Mammary microvascular endothelial cell (primary cell): ENCODE measurements at places on chromosomes 11 and 22. TPM values are rescaled to one million over a fixed set of nuclear protein-coding genes. Genes with fewer than 3 reads are reported as not detected.

The KRTAP5-7 gene
- not detected in 2 replicates for total RNA-seq

The POU2AF2 gene
- total RNA-seq: not detected in 2 replicates

The GSTT2B gene
- 9.9 and 11.7 TPM in 2 replicates for total RNA-seq

The NRXN2 gene
- not detected in 2 replicates for total RNA-seq

The NDUFA6 gene
- total RNA-seq: 75.2 and 91.4 TPM in 2 replicates

The LINC01488 gene
- total RNA-seq: not detected in 2 replicates

The ASCC2 gene
- 31.2 and 33.4 TPM in 2 replicates for total RNA-seq

The OR52A1 gene
- not detected in 2 replicates for total RNA-seq

The SCO2 gene
- total RNA-seq: 3.7 and 13.6 TPM in 2 replicates
